ENCODE measurements at places on chromosomes 11 and 22.

DNA sequence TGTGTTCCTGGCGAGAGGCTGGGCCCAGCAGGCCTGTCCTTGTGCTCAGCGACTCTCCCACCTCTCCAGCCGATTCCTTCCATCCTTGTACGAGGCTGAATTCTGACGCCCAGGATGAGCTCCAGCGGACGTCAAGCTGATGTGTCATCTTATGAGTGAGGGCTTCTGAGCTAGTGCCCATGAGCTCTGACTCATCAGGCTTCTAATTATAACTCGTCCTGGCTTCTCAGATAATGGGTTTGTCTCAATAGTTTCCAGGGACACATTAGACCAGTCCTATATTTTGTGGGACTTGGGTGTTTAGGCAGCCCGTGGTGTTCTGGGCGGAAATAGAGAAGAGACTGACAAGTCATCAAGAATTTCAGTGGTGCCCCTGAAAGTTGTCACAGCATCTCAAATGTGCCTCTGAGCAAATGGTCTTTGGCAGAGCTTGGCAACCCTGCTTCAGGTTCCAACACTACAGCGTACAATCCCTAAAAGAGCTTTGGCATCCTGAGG is 108.2 kb upstream of the CD44 start:
- peak; percentile 90 for DNase-seq

DNA sequence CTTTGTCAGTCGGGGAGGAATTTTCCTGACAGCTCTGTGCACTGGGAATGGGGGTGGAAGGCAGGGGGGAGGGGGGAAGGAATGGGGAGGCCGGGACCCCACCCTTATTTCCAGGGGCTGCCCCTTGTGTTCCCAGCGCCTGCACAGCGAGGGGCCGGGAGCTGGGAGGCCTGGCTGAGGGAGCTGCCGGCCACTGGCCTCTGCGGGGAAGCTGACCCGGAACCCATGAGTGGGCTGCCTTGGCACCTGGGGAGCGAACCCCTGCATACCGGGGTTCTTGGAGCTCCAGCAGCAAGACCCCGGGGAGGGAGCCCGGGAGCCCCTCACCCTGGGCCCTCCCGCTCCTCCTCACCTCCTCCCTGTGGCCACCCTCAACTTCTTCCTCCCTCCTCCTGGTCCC is 3.5 kb downstream of the H19 start:
- DNase-seq = no peak

- DNase-seq = no peak
Measured at GRCh38 chr11:10906521-10906920, 48.7 kb upstream of the ZBED5 start.

DNA sequence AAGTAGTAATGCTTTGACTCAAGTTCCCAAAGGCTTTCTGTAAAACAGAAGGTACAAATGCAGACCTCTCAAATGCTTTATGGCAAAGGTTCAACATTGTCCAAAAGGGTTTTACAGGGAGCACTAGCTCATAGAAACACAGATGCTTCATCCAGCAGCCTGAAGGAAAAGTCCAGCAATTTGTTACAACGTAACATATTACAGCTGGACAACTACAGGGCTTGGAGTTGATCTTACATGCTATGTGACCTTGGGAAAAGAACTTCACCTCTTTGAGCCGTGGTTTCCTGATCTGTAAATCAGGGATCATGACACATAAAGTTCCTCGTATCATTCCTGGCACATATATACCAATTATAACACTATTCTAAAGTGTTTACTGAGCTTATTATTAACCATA is 84.9 kb downstream of the DDIAS start:
- DNase-seq = no peak

DNA sequence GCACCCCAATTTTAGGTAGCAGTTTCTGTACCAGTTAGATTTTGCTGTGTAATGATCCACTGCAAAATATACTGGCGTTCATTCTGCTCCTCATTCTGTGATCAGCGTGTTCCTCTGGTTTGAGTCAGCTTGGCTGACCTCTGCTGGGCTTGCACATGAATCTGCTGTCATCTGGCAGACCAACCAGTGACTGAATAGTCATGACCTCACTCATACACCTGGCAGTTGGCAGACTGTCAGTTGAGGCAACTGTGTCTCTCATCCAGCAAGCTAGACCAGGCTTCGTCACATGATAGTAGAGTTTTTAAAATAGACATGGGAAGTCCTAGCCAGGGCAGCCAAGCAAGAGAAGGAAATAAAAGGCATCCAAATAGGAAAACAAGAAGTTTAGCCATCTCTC is 316.3 kb upstream of the LARGE1 start:
- no peak for DNase-seq

- peak; percentile 64 for DNase-seq
Measured at GRCh38 chr11:126280595-126280994, 2.3 kb upstream of the TIRAP start.

- no peak for DNase-seq
Measured at GRCh38 chr11:23903044-23903704, 593.7 kb upstream of the LUZP2 start.

DNA sequence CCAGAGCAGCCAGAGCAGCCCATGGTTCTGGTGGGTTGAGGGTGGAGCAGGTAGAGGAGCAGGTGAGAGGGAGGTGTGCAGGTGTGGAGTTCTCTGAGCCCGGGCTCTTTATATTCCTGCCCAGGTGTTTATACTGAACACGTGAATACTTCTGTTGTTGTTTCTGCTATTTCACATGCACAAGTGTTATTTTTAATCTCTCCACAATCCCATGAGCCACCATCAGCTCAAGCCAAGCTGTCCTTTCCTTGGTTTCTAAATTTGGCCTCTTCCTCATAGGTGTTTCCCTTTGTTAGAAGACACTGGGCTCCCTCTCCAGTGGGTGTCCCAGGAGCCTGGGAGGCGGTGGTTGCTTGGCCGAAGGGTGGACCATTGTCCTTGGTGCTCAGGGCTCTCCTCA is at the start of gene KRTAP5-3:
Gene KRTAP5-3, minus strand, starts transcription at position 101 of the 400 bp plus-strand sequence. Its CDS starts 78 bp downstream, at position 23.
- DNase-seq = no peak

- no peak for DNase-seq
Measured at GRCh38 chr11:32456864-32457263, 21.5 kb upstream of the WT1 start.

GRCh38 chr11:122780296-122780949 is 57.9 kb upstream of the CRTAM start:
- DNase-seq = no peak

DNA sequence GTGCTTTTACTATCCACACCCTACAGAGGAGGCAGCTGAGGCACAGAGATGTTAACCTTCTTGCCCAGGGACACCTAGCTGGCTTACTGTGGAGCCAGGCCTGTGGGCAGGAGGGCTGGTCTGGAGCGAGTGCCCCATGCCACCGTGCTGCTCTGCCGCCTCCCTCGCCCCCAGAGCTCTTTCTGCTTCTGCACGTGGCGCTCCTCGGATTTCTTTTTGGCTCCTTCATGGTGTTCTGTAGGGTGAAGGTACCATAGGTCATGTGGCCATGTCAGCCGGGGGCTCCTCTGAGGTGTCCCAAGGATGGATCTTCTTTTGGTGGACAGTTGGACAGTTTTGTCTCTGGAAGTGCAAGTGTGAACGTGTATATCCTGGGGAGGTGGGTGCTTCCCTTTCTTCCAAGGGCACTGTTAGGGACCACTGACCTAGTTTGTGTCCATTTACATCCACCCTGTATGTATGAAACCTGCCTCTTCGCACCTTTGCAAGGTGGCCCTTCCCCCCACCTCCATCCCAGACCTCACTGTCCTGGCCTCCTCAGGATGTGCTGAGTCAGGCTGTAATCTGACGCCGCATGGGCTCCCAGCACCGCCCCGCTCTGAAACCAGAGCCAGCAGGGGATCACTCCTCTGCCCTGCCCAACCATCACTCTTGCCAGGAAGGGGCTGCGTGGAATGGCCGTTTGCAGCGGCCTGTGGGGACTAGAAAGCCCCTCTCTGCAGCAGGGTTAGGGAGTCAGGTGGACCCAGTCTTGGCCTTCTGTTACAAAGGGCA is 31.7 kb downstream of the POLR3H start:
- no peak for DNase-seq

GRCh38 chr22:49404020-49404419 is 423.7 kb downstream of the BRD1 start:
- DNase-seq = no peak

GRCh38 chr11:90629229-90629806 is 406.5 kb upstream of the CHORDC1 start:
- no peak for DNase-seq

GRCh38 chr22:46071451-46072109 is 78.7 kb upstream of the PPARA start:
- DNase-seq = peak; percentile 91

DNA sequence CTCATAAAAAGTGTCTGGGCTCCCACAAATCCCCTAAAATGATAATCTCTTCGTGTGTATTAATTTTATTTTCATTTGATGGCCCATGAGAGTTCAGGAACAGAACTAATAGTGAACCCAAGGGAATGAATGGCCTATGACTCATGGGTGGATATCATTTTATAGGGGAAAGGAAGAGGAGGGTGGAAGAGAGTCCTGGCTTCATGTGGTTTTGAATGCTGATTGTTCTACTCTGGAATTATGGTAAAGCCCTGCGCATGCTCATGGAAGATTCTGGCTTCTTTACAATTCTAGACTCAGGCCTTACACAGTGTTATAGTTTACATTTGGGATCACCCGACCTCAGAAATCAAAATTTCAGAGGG is 35.2 kb downstream of the MAML2 start:
- no peak for DNase-seq

GRCh38 chr11:75929706-75930105 is 114.7 kb downstream of the UVRAG start:
- no peak for DNase-seq

DNA sequence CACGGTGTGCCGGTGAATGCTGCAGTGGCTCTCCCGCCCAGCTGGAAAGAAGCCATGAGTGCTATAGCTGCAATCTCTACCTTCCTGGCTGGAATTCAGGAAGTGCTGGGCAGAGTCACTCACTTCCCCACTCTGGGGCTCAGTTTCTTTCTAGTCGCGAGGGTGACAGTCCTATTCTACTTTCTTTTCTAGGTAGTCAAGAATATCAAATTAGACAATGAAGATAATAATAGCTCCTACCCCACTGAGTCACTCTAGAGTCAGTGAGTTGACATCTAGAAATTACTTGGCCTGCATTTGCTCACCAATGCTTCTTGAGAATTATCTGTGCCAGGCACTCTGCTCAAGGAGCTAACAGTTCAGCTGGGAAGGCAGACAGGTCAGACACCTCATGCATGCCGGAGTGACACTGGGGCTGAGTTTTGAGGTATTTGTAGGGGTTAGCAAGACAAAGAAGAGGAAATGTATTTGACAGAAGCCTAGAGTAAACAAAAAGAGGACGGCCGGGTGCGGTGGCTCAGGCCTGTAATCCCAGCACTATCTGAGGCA is 3.2 kb downstream of the CENPM start:
- peak; percentile 63 for DNase-seq

DNA sequence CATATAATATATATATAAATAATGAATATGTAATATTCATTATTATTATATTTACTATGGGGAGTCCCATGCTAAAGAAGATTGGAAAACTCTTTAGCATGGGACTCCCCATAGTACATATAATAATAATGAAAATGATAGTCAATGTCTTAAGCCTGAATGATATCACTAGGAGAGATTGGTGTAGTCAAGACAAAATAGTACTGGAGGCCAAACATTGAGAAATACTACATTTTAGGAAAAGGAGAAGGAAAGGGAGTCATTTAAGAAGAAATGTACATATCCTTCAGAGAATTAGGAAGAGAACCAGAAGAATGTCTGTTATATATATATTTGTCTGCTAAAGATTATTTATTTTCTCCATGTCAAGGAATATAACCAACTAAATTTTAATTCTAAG is 5.0 kb upstream of the VWA5A start:
- peak; percentile 36 for DNase-seq

GRCh38 chr11:67644042-67644441 is 4.5 kb upstream of the TBX10 start:
- no peak for DNase-seq

GRCh38 chr11:74373382-74373781 is 24.9 kb downstream of the PGM2L1 start:
- no peak for DNase-seq

GRCh38 chr11:33682446-33682845 is 18.2 kb downstream of the C11orf91 start:
- no peak for DNase-seq

- DNase-seq = no peak
Measured at GRCh38 chr11:36441610-36442208, 68.4 kb downstream of the TRAF6 start.

DNA sequence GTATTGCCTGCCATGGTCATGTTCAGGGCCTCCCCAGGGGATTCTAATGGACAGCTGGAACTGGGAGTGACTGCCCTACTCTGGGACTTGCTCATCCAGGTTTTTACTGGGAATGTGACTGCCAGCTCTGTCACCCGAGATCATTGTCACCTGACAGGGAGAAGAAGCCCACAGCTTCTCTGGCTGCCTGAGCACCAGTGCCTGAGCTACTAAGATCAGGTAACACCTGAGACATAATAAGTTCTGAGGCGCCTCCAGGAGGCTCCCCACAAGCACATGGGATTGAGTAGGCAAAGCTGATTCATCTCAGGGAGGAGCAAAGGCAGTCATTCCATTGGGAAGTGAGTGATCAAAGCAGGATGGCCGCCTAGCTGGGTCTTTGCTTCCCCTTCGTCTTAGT is 84.2 kb upstream of the GALNT18 start:
- no peak for DNase-seq

DNA sequence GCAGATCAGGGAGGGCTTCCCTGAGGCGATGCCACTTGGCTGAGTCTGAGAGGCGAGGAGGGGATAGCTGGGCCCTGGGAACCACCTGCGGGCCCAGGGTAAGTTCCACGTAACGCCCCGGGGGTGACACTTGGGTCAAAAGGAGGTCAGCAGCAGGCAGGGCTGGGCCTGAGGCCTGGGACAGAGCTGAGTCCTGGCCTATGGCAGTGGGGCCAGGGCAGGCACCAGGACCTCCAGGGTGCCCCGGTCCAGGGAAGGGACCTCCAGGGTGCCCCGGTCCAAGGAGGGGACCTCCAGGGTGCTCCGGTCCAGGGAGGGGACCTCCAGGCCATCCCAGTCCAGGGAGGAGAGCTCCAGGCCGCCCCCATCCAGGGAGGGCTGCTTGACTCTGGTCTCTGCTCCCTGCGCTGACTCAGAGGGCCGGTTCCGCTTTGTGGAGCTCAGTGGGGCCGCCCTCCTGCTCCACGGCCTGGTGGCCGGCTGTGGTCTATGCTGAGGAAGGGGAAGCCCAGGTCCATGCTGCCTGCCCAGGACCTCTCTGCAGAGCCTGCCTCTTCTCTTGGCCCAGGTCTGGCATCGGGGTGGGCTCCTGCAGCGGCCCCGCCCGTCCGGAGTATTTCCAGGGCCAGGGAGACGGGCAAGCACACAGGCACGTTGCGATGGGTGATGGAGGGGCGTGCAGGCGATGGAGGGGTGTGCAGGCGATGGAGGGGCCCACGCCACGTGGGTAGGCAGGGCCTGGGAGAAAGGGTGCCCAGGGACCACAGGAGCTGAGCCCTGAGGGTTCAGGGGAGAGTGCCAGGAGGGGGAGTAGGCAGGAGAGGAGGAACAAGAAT is 19.5 kb upstream of the WNT7B start:
- DNase-seq = peak; percentile 96

GRCh38 chr11:34454308-34455032 is 15.7 kb downstream of the CAT start:
- DNase-seq = no peak

- DNase-seq = no peak
Measured at GRCh38 chr11:126452241-126453101, 97.0 kb downstream of the ST3GAL4 start.

Data from suppressor macrophage (primary cell).